ENCODE measurements at places on chromosomes 12 and 14.

GRCh38 chr12:124460771-124461170 is 106.6 kb downstream of the NCOR2 start:
- DNase-seq: no peak

GRCh38 chr12:38905480-38906351 is at the start of gene CPNE8:
Gene CPNE8 (minus strand): TSS chr12:38905591. CDS start chr12:38905534, 57 bp downstream.
- DNase-seq: no peak

- DNase-seq: no peak
Observed at GRCh38 chr12:27542628-27543027, 18.6 kb downstream of the PPFIBP1 start.

DNA sequence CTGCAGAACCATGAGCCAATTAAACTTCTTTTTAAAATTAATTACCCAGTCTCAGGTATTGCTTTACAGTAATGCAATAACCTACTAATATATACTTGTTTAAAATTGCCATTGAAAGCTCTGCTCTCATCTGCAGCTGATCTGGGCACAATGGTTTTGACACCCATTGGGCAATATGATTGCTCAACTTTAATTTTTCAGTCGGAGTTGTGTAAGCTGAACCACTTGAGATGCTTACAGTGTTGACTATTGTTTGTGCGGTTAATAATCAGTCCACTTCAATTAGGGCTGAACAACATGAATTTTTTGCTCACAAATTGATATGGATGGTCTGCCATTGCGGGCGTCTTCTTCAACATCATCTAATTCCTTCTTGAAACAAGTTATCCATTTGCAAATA is 18.0 kb upstream of the OR4K5 start:
- DNase-seq: no peak

DNA sequence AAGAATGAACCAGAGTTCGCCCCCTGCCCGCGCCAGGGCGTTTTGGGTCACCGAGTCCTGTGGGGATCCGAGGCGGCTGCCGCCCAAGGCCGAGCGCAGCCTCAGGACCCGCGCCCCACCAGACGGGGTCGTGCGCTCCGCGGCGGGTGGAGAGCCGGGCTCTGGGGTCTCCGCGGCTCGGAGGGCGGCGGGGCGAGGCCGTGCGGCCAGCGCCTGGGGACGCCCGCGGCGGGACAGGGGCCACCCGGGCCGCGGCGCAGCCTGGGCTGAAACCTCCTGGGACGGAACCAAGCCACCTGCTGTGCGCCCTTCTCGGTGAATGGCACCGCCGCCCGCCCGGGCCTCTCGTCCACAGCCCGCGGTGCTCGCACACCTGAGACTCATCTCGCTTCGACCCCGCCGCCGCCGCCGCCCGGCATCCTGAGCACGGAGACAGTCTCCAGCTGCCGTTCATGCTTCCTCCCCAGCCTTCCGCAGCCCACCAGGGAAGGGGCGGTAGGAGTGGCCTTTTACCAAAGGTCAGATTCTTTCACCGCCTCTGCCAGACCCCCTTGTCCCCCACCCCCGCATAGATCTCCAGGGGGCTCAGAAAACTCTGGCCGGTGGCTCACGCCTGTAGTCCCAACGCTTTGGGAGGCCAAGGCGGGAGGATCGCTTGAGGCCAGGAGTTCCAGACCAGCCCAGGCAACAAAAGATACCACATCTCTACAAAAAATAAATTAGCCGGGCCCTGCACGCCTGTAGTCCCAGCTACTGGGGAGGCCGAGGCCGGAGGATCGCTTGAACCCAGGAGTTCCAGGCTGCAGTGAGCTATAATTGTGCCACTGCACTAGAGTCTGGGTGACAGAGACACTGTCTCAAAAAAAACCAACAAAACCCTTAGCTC is 901 bp downstream of the B3GNT4 start:
- no peak for DNase-seq

- no peak for DNase-seq
Observed at GRCh38 chr14:59123975-59124374, 64.5 kb upstream of the DAAM1 start.

- no peak for DNase-seq
Observed at GRCh38 chr12:22380031-22380430, 45.5 kb upstream of the ST8SIA1 start.

DNA sequence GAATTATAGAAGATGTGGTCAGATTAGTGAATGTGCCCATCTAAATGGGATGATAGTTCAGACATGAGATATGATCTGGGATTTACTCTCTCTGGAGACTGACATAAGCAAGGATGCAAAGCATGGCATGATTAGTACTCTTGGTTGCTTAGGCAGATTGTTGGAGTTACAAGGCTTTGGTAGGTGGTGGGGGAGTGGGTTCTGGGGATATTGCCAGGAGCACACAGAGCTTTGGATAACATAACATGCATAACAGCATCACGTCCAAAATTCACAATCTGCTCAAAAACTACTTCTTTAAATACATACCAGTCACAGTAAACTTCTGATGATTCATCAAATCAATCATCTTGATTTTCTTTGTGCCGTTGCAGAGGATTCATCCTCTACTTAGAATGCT is 287.4 kb downstream of the ACSS3 start:
- DNase-seq: no peak

DNA sequence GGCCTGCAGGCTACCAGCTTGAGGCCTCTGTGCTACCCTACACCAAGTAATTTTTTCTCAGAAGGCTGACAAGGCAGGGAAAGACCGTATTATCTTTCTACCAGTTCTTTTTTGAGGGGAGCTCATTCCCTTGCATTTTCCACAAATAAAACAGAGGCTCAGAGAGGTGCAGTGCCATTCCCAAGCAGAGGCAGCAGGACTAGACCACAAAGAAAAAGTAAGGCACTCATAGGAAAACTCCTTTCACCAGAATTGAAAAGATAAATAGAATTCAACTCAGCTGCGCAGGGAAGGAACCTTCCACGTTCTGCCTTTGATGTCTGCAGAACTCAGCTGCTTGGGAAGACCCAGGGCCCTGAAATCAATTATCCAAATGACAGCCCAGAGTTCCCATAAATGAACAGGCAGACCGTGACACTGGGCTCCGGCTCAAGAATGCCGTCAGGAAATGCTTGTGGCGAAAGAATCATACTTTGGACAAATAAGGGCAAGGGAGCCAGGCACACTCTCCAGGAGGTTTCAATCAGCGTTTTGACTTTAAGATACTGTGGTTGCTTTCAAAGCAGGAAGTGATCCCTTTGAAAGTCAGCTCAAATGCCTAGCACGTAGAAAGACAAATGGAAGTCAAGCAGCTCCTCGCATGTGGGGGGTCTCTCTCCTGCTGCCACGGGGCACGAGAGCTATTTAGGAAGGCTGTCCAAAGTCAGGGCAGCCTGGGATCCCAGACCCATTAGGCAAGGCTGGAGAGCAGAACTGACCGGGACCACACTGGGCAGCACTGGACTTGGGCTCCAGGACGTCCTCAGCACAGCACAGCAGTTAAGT is 14.0 kb downstream of the KCTD10 start:
- peak; percentile 87 for DNase-seq

- no peak for DNase-seq
Observed at GRCh38 chr12:27608890-27609289, 84.9 kb downstream of the PPFIBP1 start.

DNA sequence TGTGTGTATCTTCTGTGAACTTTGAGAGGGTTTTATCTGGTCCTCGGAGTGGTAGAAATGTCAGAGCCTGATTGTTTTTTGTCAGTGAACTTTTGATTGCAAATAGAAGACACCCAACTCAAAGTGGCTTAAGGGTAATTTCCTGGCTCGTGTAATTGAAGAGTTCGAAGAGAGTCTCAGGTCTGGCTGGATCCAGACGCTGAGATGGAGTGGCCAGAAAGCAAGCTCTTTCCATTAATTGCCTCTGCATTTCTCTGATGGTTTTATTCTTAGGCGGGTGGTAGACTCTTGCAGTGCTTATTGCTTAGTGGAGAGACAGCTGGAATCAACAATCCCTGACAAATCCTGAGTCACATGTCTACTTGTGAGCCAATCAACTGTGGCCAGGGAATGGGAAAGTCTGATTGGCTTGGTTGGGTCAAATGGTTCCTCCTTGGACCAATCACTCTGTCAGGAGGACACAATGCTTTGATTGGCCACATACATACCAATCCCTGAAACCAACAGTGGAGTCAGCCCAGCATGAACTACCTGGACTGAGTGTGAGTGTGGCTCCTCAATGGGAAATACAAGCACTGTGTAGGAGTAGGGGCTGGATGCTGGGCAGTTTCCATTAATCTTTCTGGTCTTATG is 330.5 kb downstream of the AACS start:
- no peak for DNase-seq

- no peak for DNase-seq
Observed at GRCh38 chr14:73203527-73203926, 33.8 kb upstream of the PAPLN start.

GRCh38 chr12:123367511-123367910 is 2.9 kb upstream of the SBNO1 start:
- no peak for DNase-seq

DNA sequence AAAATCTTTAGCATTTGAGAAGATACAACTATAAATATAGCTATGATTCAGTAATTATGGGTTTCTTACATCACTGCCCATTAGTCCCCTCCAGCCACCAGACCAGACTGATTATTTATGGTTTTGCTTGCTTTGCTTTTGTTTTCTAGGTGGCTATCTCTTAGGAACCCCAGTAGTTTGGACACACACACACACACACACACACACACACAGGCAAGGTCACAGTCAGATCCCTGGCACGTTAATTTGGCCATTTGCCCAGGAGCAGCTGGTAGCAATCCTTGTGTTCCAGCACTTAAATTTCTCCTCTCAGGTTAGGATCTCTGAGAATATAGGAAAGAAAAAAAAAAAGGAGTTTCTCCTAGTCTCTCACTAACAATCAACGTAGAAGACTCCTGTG is 90.2 kb upstream of the RESF1 start:
- DNase-seq: no peak

- DNase-seq: no peak
Observed at GRCh38 chr12:30707613-30708342, 12.1 kb upstream of the IPO8 start.

- no peak for DNase-seq
Observed at GRCh38 chr14:93025055-93025454, 90.7 kb downstream of the ITPK1 start.

GRCh38 chr14:75143761-75144527 is 17.1 kb upstream of the NEK9 start:
- DNase-seq: no peak

- no peak for DNase-seq
Observed at GRCh38 chr12:38969706-38970105, 64.3 kb upstream of the CPNE8 start.

GRCh38 chr12:97513950-97514349 is 51.3 kb downstream of the RMST start:
- no peak for DNase-seq

DNA sequence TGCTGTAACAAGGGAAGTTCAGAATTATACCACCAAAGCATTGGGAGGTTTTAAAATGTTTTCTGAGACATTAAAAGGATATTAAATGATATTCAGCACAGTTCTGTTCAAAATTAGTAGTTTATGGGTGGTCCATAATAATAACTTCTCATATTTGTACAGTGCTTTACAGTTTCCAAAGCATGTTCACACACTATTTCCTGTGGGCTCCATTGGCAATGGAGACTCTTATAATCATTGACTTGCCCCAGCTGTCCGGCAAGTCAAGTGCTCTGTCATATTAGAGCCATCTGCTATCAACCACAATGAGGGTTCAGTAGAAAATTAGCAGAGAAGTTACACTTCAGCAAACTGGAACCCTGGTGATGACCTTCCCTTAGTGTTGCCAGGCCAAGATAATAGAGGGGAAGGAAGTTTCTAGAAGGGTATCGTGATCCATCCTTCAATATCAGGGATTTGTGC is 526.6 kb upstream of the CCDC196 start:
- DNase-seq: no peak

DNA sequence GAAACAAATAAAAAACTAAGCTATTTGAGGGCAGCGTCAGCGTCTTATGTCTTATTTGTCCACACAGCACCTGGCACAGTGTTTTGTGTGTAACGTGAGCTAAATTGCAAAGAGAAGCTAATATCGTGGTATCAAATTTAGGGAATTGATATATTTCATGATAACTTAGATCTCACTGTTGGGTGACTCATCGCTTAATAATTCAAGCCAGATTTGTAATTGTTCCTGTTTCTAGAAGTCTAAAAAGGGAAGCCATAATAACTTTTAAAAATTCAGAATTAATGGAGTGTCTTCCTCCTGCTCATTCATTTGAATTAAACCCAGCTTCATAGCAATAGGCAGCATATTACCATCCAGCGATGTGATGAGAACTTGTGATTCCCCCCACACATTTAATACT is 214.7 kb downstream of the PDZRN4 start:
- no peak for DNase-seq

GRCh38 chr12:54586620-54587019 is 1.8 kb downstream of the PPP1R1A start:
- DNase-seq: no peak

DNA sequence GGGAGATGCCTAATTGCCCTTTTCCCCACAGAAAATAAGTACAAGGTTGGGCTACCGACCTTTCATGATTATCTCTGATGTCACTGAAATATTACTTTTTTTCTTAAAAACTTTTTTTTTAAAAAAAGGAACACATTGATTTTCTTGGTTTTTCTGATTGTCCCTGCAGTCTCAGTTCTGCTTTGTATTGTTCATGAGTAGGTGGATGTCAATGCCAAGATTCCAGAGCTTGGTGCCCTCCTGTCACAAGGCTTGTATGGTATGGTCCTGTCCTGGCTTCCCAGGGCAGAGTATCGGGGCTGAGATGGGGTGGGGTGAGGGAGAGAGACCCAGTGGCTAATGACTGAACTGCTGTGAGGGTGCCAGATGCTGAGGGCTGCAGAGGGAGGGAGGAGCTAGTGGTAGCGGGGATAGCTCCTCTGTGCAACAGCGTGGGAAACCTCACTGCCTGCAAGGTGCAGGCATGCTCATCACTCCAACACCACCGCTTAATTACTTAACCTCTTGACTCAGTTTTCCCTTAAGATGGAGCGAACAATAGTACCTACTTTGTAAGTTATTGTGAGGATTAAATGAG is 4.4 kb upstream of the CTDSP2 start:
- no peak for DNase-seq

- DNase-seq: no peak
Observed at GRCh38 chr14:69052181-69052601, 73.1 kb upstream of the ACTN1 start.

GRCh38 chr14:96272777-96273473 is 16.9 kb downstream of the BDKRB1 start:
- no peak for DNase-seq

- DNase-seq: no peak
Observed at GRCh38 chr12:56954057-56954957, 3.1 kb downstream of the RDH16 start.

All from brain pericyte (primary cell).